NCI-H526 (cell line): ENCODE measurements at places on chromosomes 11 and 22.
A peak's percentile ranks its signal among the peaks of the same experiment; 100 is the strongest.

- no peak for DNase-seq
These were observed 209.9 kb upstream of the NCAM1 start for GRCh38 chr11:112751329-112751728.

- no peak for DNase-seq
These were observed 33.3 kb upstream of the ZC3H12C start for GRCh38 chr11:110059706-110060463.

DNA sequence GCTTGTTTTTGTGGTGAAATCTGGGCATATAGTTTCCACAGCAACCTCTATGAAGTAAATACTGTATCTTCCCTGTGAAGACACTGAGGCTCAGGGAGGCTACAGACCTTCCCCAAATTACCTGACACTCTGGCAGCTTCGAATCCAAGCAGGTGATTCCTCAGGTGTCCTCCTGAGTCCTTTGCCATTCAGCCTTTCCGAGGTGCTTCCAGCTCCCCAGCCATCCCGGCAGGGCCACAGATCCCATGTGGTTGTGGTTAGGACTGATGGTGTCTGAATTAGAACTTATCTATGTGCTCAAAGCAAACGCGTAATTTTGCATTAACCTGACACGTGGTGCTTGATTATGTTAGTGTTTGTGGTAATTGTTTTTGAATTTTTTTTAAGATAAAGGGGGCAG is 785.6 kb downstream of the BRD1 start:
- DNase-seq: no peak

- DNase-seq: no peak
These were observed 438.0 kb downstream of the LUZP2 start for GRCh38 chr11:24934733-24935439.

GRCh38 chr11:109958821-109959166 is 134.4 kb upstream of the ZC3H12C start:
- DNase-seq: no peak

GRCh38 chr11:50080256-50080655 is 47.6 kb downstream of the OR4C45 start:
- DNase-seq: no peak

GRCh38 chr11:33379947-33380346 is 122.8 kb downstream of the HIPK3 start:
- DNase-seq: peak; percentile 33

GRCh38 chr22:50571264-50572175 is 6.7 kb downstream of the CPT1B start:
- DNase-seq: no peak

- DNase-seq: no peak
These were observed 9.6 kb upstream of the CTSD start for GRCh38 chr11:1773131-1773993.

DNA sequence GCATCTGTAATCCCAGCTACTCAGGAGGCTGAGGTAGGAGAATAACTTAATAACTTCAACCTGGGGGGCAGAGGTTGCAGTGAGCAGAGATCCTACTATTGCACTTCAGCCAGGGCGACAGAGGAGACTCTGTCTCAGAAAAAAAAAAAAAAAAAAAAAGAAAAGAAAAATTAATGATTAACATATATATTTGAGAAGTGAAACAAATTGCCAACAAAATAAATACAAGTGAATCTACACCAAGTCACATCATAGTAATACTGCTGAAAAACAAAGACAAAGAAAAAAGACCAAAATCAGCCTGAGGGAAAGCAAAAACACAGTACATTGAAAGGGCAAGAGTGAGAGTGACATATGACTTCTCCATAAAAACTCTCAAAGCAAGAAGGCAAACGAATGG is 123.7 kb downstream of the CASP12 start:
- DNase-seq: no peak

- peak; percentile 63 for DNase-seq
These were observed 17.3 kb upstream of the EIF3D start for GRCh38 chr22:36546092-36546804.

DNA sequence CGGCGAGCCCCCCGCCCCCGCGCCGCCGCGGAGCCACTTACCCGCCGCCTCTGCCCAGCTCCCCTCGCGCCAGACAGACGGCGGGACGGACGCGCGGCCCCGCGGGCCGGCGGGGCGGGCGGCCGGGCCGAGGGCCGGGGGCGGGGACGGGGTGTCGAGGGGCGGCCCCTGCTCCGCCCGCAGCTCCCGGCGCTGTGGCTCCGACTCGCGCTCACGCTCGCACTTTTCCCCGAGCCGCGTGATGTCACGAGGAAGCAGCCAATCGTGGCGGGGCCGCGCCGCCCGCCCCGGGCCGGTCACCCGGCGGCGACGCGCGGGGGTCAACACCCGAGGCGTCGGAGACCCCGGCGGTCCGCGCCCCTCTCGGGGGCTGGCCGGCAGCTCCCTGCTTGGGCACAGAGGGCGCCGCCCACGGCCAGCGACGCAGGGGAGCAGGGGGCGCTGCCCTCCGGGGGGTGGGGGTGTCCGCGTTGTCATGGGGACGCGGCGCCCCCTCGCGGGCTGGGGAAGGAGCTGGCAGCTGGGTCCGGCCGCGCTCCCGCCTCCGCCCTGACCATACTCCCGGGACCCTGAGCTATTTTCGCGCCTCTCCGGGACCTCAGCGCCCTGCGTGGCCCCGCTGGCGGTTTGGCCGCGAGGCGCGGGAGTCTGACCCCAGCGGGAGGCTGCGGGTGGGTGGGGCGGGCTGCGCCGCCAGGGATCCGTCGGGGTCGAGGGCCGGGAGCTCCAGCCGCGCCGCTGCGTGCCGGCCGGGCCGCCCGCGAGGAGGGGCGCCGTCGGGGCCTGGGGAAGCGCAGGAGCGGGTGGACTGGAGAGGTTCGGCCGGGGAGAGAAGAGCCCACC is at the start of gene CHRM4:
CHRM4 (minus strand) TSS at position 199 of the 843 bp plus-strand sequence. CDS start 5,219 bp downstream, outside the sequence.
- DNase-seq: no peak

DNA sequence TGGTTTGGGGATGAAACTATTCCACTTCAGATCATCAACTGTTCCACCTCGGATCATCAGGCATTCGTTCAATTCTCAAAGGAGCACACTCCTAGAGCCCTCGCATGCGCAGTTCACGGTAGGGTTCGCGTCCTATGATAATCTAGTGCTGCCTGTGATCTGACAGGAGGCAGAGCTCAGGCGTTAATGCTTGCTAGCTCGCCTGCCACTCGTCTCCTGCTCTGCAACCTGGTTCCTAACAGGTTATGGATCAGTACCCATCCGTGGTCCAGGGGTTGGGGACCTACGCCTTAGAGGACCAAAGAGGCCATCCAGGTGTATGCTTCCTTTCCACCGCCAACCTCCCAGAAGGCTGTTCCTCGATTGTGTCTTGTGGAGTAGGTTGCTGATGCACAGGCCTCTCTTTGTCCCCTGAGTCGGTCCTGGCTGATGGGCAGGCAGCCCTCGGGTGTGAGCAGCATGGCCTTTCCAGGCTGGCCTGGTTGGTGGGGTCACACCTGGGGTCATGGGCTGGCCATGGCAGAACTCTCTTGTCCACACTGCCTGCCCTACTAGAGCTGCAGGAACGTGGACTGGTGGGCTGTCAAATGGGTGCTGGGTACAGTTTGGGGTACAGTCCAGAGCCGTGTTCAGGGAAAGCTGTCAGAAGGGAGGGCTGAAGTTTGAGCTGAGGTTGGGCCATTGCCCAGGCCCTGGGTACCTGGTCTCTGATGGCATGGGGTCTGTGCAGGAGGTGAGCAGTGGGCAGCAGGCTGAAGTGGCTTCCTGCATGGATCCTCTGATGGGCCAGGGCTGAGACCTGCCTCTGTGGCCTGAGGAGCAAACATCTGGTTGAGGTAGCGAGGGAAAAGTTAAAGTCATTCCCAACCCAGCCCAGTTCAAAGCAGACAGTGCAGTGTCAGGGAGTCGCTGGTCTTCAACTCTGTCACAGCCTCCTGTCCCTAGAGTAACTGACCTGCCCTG is 11.1 kb downstream of the PRDM11 start:
- no peak for DNase-seq

GRCh38 chr11:18700375-18700774 is 1.8 kb downstream of the TMEM86A start:
- no peak for DNase-seq
